ENCODE measurements at places on chromosomes 6 and 20. TPM values are rescaled to one million over a fixed set of nuclear protein-coding genes. Genes with fewer than 3 reads are reported as not detected.

- no peaks in the 10 kb centered on the region for H3K4me1 ChIP-seq
- H3K36me3 ChIP-seq = no peaks in the 10 kb centered on the region
- H3K27ac ChIP-seq = no peak overlapping the region
- DNase-seq = no peak
- H3K4me3 ChIP-seq = no peak overlapping the region
- no peaks in the 10 kb centered on the region for H3K27me3 ChIP-seq
These were observed 11.1 kb upstream of the PPP1R3G start for GRCh38 chr6:5073992-5074391.

DNA sequence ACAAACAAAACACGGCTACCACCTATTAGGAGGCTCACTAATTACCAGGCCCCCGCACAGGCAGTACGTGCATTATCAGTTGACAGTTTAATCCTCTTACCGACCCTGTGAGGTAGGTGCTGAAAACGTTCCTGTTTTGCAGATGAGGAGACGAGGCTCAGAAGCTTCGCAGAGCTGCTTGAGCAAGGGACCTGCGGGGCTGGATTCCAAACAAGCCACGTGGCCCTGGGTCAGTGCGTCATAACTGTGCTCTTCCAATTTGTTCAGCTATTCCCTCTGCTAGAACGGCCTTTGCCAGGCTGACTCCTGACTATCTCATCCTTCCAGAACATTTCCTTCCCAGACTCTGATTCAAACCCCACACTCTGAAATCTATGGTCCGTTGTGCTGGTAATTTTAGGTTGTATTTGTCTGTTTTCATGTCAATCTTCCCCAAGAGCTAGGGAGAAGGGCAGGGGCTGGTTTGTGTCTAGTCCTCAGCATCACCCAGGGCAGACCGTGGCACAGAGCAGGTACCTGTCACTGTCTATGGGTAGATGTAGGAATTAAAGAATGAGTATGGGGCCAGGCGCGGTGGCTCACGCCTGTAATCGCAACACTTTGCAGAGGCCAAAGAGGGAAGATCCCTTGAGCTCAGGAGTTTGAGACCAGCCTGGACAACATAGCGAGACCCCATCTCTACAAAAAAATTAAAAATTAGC is 28.8 kb upstream of the TLDC2 start:
- no peak for DNase-seq
- no peak overlapping the region for H3K27ac ChIP-seq
- H3K4me1 ChIP-seq = no peaks in the 10 kb centered on the region
- H3K4me3 ChIP-seq = no peak overlapping the region
- H3K36me3 ChIP-seq = peaks cover 14% of the 10 kb centered on the region

DNA sequence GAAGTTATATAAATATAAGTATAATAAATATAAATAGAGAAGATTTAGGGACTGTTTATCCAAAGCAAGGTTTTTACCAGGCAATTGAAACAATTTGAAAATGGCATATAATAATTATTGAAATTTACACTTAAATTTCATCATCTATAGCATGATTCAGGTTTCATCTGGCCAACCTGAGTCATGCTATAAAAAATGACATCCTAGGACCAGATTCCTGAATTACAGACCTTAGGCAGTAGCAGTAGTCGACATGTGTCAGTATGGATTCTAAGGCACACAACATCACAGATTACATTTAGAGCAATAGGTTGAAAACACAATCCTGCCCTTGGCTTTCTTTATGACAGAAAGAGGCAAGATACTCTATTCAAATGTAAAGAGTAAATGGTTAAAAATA is 592.3 kb downstream of the PHF3 start:
- no peaks in the 10 kb centered on the region for H3K27me3 ChIP-seq
- H3K27ac ChIP-seq = no peak overlapping the region
- no peaks in the 10 kb centered on the region for H3K36me3 ChIP-seq
- no peak overlapping the region for H3K4me3 ChIP-seq

- DNase-seq = no peak
- no peaks in the 10 kb centered on the region for H3K27me3 ChIP-seq
- H3K4me1 ChIP-seq = no peaks in the 10 kb centered on the region
These were observed 75.5 kb downstream of the GPR6 start for GRCh38 chr6:110053395-110054240.

DNA sequence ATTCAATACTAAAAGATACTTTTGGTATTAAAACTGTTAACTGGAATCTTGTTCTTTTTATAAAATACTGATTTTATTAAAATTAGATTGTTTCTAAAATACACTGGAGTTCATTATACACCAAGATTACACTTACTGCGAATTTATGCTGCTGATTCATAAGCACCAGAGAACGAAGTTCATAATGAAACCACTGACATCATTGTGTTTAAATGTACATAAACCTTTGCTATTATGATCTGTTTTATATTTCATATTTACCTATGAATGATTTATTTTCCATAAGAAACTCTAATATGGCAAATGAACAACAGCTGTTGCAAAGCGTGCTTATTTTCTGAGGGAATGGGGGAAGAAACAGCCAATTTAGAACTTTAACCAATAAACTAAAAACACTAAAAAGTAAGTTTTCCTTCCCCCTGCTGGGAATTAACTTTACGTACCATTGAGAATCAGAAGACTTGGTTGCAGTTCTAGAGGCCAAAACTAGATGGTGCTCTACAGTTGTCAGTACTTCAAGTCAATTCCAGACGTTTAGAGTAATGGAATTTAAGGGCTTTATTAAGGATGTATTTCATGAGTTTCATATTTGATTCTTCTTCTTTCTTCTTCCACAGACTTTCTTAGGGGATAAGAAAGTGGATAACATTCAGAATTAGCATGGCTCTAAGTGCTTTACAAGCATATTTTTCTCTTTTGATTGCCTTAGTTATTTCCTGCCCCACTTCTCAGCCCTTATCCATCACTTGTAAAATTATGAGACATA is 30.8 kb upstream of the COL19A1 start:
- no peak overlapping the region for H3K27ac ChIP-seq
- H3K27me3 ChIP-seq = no peaks in the 10 kb centered on the region
- H3K36me3 ChIP-seq = no peaks in the 10 kb centered on the region
- no peak for DNase-seq
- no peaks in the 10 kb centered on the region for H3K4me1 ChIP-seq

TREM1 gene
- total RNA-seq = not detected

SLC12A5 gene
- total RNA-seq = 8.7 TPM

All from H9 (cell line).